ENCODE measurements at places on chromosomes 12 and 14.

- peaks cover 6% of the 10 kb centered on the region for H3K36me3 ChIP-seq
- ATAC-seq, result no peak
- peak overlapping the region; percentile 91 for H3K4me3 ChIP-seq
- peaks cover 6% of the 10 kb centered on the region for H3K4me1 ChIP-seq
Measured at GRCh38 chr14:45249856-45250575, 3.0 kb downstream of the MIS18BP1 start.

GRCh38 chr14:105577314-105577861 lies 51.0 kb downstream of the TMEM121 start:
- no peak for ATAC-seq
- H3K4me3 ChIP-seq, result no peak overlapping the region
- H3K27me3 ChIP-seq, result peaks cover 24% of the 10 kb centered on the region
- peaks cover 9% of the 10 kb centered on the region for H3K4me1 ChIP-seq

DNA sequence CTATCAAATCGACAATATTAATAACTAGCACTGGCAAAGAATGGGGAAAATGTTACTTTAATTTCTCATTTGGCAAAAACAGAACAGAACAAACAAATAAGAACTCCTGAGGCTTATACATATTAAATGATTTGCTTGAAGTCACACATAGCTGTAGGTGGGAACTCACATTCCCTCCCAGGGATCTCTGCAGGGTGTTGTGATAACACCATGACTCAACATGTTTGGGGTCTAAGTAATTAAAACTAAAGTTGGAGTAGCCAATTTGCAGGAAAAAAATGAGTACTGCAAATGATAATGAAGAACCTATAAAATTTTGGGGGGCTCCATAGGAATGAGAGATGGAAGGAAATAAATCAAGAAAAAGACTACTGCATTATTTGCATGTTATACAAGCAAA lies 27.5 kb downstream of the UNC79 start:
- H3K27me3 ChIP-seq, result peaks cover 48% of the 10 kb centered on the region
- no peak overlapping the region for H3K4me3 ChIP-seq
- H3K27ac ChIP-seq, result no peak overlapping the region
- H3K36me3 ChIP-seq, result no peaks in the 10 kb centered on the region
- H3K4me1 ChIP-seq, result no peaks in the 10 kb centered on the region

GRCh38 chr14:105228562-105228961 lies 19.8 kb upstream of the BTBD6 start:
- H3K36me3 ChIP-seq, result peaks cover 27% of the 10 kb centered on the region
- no peaks in the 10 kb centered on the region for H3K4me1 ChIP-seq
- ATAC-seq, result no peak
- H3K27me3 ChIP-seq, result no peaks in the 10 kb centered on the region
- H3K27ac ChIP-seq, result no peak overlapping the region

DNA sequence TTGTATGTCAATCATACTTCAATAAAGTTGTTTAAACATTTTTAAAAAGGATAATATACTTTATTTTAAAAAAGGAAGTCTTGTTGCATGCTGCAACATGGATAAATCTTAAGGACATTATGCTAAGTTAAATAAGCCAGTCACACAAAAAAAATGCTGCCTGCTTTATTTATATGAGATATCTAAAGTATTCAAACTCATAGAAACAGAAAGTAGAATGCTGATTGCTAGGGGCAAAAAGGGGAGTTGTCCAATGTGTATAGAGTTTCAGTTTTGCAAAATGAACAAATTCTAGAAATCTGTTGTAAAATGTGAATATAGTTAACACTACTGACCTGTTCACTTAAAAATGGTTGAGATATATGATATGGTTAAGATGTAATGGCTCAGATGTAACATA lies 8.7 kb downstream of the KLRC4 start:
- H3K4me3 ChIP-seq, result no peak overlapping the region
- no peak overlapping the region for H3K27ac ChIP-seq
- H3K27me3 ChIP-seq, result peaks cover 22% of the 10 kb centered on the region
- no peaks in the 10 kb centered on the region for H3K36me3 ChIP-seq
- no peak for ATAC-seq
- no peaks in the 10 kb centered on the region for H3K4me1 ChIP-seq

DNA sequence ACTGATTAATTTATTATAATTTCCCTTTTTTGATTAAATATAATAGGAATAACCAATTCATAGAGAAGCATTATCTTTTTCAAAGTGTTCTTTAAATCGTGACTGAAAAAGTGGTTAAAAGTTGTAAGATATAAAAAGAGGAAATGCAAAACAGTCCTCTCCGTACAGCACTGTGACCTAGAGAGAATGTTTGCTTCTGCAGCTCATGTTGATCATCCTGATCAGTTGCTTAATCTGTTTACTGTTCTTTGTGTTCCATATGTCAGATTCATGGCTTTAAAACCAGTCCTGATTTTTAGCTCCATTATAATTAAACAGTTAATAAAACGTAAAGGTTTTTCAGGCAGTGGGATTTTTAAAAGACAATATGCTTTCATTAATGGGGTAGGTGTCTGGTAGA lies 4.7 kb downstream of the TTC8 start:
- ATAC-seq, result no peak
- no peak overlapping the region for H3K4me3 ChIP-seq
- H3K4me1 ChIP-seq, result peaks cover 5% of the 10 kb centered on the region

DNA sequence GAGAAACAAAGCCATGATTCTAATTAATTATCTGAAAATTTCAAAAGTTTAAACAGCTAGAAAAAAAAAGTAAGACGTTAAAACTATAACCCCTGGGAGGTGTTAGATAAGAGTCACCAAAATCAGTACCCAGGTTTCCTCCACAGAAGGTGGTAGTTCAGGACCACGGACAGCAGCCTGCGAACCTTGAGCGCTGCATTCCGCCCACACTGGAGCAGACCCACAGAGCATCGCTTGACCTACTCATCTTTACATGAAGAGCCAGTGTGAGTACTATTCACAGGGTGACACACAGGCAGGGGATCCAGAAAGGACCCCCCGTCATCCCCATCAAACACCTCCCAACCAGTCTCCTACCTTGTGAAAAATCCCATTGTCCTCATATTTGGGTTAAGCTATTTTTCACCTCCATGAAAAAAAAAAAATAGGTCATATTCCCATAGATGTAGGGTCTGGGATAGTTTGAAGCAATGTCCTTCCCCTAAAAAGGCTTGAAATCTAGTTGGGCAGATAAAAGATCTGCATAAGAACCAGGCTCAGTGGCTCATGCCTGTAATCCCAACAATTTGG lies 8.8 kb upstream of the CHGA start:
- H3K27ac ChIP-seq, result no peak overlapping the region
- no peaks in the 10 kb centered on the region for H3K4me1 ChIP-seq
- H3K4me3 ChIP-seq, result no peak overlapping the region

- H3K4me3 ChIP-seq, result no peak overlapping the region
- no peak for ATAC-seq
- no peaks in the 10 kb centered on the region for H3K4me1 ChIP-seq
- peaks cover 11% of the 10 kb centered on the region for H3K27me3 ChIP-seq
- H3K36me3 ChIP-seq, result no peaks in the 10 kb centered on the region
- no peak overlapping the region for H3K27ac ChIP-seq
Measured at GRCh38 chr12:1848745-1849144, 28.4 kb downstream of the LRTM2 start.

GRCh38 chr12:119808441-119808840 lies 68.7 kb downstream of the CIT start:
- no peaks in the 10 kb centered on the region for H3K27me3 ChIP-seq
- no peak overlapping the region for H3K27ac ChIP-seq
- no peaks in the 10 kb centered on the region for H3K36me3 ChIP-seq
- no peak for ATAC-seq
- no peak overlapping the region for H3K4me3 ChIP-seq
- peaks cover 4% of the 10 kb centered on the region for H3K4me1 ChIP-seq

GRCh38 chr14:95993768-95994592 lies 45.2 kb upstream of the C14orf132 start:
- peaks cover 38% of the 10 kb centered on the region for H3K27me3 ChIP-seq
- H3K27ac ChIP-seq, result no peak overlapping the region
- no peak overlapping the region for H3K4me3 ChIP-seq
- no peaks in the 10 kb centered on the region for H3K36me3 ChIP-seq

DNA sequence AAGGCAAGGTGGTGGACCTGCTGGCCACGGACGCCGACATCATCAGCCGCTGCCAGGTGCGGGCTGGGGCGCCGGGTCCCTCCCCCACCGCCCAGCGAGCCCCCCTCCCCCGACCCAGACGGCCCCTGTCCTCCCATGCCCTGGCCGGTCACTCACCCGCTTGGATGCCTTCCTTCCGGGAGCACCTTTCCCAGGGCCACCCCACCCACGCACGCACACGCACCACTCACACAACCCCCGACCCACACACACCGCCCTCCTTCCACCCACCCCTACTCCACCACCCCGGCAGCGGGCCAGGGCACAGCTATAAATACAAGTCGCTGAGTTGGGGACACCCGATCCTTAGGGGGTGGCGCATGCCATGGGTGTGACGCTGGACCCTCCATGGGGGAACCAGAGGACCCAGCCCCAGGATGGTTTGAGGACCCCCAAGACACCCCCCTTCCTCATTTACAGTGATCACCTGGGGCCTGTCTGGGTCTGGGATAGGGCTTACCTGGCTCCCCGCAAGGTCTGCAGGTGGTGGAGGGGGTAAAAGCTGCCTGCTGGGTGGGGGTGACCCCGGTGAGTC lies 465 bp downstream of the ADSS1 start:
- no peaks in the 10 kb centered on the region for H3K4me1 ChIP-seq
- no peak for ATAC-seq
- no peak overlapping the region for H3K27ac ChIP-seq
- H3K27me3 ChIP-seq, result no peaks in the 10 kb centered on the region
- H3K36me3 ChIP-seq, result no peaks in the 10 kb centered on the region
- peak overlapping the region; percentile 35 for H3K4me3 ChIP-seq

DNA sequence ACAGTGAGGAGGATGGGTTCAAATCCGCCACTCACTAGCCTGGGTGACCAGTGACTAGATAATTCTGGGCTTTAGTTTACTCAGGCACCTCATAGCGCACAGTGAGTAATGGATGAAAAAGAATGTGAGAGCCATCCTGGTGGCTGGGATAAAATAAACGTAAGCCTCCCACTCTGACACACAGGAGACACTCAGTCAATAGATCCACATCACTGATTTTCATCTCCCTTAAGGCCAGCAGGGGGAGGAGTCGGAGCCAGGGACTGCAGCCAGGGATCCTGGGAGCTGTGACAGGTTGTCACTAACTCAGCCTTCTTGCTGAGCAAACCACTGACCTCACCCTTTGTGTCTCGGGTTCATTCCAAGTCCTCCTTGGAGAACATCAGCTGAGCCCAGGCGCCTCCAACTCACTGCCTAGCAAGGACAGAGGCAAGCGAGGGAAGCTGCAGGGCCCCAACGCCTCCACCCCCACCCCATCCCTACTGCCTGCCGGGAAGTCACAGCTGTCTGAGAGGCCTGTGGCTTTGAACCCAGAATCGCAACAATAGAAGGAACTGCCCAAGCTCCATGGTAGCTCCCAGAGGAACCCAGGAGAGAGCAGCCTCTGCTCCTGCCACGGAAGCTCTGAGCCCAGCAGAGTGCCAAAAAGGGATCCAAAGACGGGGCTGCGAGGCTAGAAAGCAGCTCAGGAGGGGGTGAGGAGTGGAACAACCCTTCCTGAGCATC lies 30.7 kb downstream of the PXN start:
- H3K27ac ChIP-seq, result peak overlapping the region; percentile 92
- no peaks in the 10 kb centered on the region for H3K36me3 ChIP-seq
- peaks cover 45% of the 10 kb centered on the region for H3K4me1 ChIP-seq
- H3K27me3 ChIP-seq, result no peaks in the 10 kb centered on the region

- no peaks in the 10 kb centered on the region for H3K27me3 ChIP-seq
- H3K36me3 ChIP-seq, result no peaks in the 10 kb centered on the region
- H3K27ac ChIP-seq, result no peak overlapping the region
- H3K4me3 ChIP-seq, result no peak overlapping the region
- H3K4me1 ChIP-seq, result peaks cover 29% of the 10 kb centered on the region
- ATAC-seq, result no peak
Measured at GRCh38 chr14:77007975-77008421, 20.5 kb downstream of the IRF2BPL start.

DNA sequence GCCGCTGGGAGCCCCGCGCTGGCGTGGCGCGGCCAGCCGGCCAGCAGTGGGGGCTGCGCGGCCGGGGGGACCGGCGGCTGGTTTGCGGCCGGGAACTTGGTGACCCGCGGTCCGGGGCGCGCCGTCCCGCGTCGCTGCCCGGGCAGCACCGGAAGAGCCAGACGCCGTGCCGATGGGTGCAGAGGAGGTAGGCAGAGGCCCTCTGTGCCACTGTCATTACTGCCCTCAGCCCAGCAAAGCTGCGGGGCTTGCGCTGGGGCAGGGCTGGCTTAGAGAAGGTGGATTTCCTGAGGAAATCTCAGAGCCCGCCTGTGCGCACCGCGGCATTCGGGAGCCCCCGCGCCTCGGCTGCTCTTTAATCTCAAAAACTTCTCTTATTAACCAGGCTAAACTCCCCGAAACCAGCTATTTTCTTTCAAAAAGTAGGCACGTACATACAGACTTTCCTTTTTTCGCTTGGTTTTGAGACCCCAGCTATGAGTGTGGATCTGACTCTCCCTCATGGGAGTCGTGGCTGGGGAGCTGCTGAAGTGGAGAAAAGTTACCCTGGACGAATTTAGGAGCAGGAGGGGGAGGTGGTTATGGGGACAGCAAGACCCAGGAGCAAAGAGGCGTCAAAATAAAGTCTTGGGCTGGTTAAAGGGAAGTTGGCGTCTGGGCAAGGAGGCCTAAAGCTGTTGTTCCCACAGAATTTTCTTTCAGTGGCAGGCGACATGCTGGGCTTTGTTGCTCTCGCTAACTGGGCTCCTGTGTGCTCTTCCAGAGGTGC lies 802 bp downstream of the SUSD6 start:
- no peaks in the 10 kb centered on the region for H3K27me3 ChIP-seq
- peaks cover 45% of the 10 kb centered on the region for H3K4me1 ChIP-seq
- peaks cover 51% of the 10 kb centered on the region for H3K36me3 ChIP-seq

- no peak overlapping the region for H3K27ac ChIP-seq
- no peak overlapping the region for H3K4me3 ChIP-seq
- H3K4me1 ChIP-seq, result no peaks in the 10 kb centered on the region
- H3K36me3 ChIP-seq, result no peaks in the 10 kb centered on the region
- ATAC-seq, result no peak
Measured at GRCh38 chr14:103220134-103220981, 97.1 kb downstream of the TNFAIP2 start.

GRCh38 chr12:4482936-4483335 lies 37.3 kb upstream of the FGF6 start:
- no peaks in the 10 kb centered on the region for H3K27me3 ChIP-seq
- H3K36me3 ChIP-seq, result peaks cover 4% of the 10 kb centered on the region
- no peak overlapping the region for H3K4me3 ChIP-seq
- no peak for ATAC-seq
- no peak overlapping the region for H3K27ac ChIP-seq
- H3K4me1 ChIP-seq, result no peaks in the 10 kb centered on the region

DNA sequence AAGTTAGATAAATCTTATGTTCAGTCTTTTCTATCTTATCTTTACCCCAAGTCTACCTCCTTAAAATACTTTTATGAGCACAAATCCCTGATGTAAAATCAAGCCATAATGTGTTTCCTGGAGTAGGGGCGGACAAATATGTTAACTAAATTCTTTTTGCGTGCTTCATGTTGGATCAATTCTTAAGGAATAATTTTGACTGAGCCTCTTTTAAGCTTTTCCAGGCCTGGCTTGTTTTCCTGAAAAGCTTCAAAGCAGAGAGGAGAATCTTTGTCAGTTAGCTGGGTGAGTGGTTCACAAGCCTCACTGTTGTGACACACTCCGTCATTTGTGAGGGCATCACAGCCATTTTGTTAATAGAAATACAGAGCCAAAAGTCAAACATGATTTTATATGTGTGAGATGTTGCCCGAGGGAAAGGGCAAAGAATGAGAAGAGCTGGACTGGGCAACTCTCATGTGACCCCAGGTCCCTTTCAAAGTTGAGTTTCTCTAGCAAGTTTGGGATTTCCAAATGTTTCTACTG lies 468.9 kb downstream of the RGS6 start:
- peak overlapping the region; percentile 64 for H3K27ac ChIP-seq
- H3K4me3 ChIP-seq, result peak overlapping the region; percentile 1
- H3K27me3 ChIP-seq, result peaks cover 29% of the 10 kb centered on the region
- no peak for ATAC-seq
